ENCODE measurements at places on chromosomes 4 and X.

DNA sequence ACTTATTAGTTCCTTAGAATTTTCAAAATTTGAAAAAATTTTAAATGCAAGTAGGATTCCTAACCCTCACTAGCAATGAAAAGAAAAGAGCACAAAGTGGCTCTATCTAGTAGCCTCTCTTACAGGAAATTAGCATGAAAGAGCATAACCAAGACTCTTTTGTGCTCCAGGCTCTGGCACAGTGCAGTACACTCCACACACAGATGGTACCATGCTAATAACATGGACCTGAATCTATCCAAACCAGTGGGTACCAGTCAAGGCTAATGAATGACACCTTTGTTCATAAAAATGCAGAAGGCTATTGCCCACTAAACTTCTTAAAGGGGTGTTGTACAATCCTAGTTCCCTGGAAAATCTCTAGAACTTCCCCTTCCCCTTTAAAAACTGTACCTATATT is 119.0 kb downstream of the MANBA start:
- no peak for DNase-seq

GRCh38 chr4:151324124-151324751 is 1.2 kb downstream of the SH3D19 start:
- no peak for DNase-seq

GRCh38 chr4:145823743-145824142 is 114.9 kb downstream of the ZNF827 start:
- DNase-seq: no peak

DNA sequence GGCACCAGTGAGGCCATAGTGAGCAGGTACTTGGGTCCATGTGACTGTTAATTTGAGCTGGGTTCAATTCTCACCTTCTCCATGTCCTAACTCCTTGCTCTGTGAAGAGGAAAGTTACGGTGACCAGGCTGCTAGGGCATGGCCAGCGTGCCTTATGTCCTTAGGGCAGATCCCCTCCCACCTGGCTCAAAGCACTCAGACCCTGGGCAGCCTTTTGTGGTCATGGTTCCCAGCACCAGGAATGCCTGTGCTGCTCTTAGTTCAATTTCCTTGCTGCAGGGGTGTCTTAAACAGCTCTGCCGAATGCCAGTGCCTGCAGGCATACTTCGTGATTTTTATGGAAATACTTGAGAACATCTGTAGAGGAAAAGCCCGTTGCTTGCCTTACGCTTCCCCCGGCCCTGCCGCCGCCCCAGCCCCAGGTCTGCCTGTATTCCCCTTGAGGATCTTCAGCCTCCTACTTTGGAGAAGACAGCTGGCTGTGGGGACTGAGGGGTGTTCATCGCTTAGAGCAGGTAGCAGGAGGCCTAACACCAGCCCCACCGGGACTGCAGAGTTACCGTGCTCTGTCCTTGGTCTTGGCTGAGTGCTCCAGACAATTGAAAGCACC is 3.1 kb upstream of the CDK16 start:
- no peak for DNase-seq

DNA sequence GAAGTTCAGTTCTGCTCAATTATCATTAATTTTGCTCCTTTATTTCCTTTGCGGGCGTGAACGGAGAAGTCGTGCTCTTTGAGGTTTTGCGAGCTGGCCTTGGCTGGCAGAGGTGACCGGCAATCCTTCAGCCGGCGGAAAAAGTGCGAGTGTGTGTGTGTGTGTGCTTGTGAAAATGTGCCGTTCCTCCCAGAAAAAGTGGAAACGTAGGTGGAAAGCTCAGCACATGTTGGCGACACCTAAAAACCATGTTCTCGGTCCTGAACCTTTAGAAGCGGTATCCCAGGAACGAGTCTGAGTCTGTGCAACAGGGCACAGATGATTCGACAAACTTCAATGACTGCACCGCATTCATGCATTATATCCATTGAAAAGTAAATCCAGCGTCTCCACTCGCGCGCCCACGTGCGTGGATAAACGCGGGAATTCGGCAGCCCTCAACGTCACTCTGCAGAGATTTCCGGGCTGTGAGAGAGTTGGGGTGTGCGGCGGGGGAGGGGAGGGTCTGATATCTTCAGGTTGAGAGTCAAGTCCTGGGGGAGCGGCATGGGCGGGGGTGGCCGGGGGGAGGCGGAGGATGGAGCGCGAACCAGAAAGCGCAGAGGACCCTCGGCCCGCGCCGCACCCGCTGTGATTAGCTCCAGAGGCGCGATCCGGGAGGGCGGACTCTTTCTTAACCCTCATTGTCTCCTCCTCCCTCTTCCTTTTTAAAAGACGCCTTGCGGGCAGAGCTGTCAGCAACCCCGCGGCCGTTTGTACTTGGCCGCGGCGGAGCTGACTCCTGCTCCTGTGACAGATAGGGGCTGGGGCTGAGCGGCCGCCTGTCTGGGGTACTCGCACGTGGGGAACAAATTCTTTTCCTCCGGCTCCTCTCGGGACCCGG is at the start of gene SHISA3:
SHISA3 (plus strand) TSS at position 737 of the 883 bp plus-strand sequence. CDS start 569 bp downstream, outside the sequence.
- peak; percentile 55 for DNase-seq

GRCh38 chr4:87196927-87197326 is 23.5 kb downstream of the KLHL8 start:
- no peak for DNase-seq

DNA sequence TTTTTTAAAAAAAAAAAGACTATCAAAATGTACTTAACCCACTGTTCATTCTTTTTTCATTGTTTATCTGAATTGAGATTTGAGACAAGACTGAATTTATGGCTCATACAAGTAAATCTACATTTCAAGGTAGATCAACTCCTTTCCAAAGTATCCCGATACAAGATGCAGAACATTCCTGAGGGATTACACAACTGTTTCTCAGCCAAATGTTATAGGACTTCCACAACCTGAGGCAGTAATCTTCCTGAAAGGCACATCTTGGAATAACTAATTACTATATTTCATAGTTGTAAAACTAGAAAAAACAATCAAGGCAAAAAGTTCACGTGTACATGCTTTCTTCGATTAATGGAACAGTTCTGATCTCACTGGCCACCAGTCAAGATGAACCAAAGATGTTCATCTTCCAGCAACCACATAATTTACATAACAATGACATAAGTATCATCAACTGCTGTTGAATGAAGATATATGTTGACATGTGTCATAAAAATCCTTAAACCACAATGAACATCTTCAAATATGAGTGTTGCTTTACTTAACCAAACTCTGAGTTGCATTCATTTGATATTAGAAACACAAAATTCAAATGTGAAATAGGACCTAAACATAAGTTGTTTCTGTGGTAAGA is 225.2 kb upstream of the DKK2 start:
- DNase-seq: no peak

DNA sequence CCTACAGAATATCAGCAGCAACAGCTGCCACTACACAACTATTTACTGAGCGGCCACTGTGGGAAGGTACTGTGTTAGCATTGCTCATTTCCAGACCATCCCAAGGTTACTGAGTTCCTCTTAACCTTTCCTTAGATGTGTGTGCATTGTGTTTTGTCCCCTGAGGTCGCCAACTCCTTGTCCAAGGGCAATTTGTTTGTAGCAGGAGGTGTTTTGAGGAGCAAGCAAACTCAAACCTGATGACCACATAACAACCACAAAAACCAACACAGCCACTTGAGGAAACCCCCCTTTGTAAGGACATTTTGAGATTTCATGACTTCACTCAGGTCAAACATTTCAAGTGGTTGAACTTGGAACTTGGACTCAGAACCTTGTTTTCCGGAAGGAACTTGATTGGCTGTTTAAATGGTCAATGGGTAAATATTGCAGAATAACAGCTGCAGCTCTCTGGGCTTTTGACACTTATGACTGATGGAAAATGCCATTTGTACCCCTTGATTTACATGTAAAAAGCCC is 122.3 kb downstream of the MID1IP1 start:
- DNase-seq: peak; percentile 20

GRCh38 chrX:133546441-133546840 is 131.2 kb upstream of the GPC4 start:
- no peak for DNase-seq

GRCh38 chr4:47531241-47531953 is 46.3 kb downstream of the ATP10D start:
- DNase-seq: peak; percentile 20

GRCh38 chr4:140135529-140136088 is 18.4 kb downstream of the MAML3 start:
- no peak for DNase-seq

- no peak for DNase-seq
Observed at GRCh38 chrX:29419774-29420553, 795.4 kb upstream of the MAGEB2 start.

- DNase-seq: peak; percentile 43
Observed at GRCh38 chr4:128863312-128864075, 54.0 kb downstream of the JADE1 start.

DNA sequence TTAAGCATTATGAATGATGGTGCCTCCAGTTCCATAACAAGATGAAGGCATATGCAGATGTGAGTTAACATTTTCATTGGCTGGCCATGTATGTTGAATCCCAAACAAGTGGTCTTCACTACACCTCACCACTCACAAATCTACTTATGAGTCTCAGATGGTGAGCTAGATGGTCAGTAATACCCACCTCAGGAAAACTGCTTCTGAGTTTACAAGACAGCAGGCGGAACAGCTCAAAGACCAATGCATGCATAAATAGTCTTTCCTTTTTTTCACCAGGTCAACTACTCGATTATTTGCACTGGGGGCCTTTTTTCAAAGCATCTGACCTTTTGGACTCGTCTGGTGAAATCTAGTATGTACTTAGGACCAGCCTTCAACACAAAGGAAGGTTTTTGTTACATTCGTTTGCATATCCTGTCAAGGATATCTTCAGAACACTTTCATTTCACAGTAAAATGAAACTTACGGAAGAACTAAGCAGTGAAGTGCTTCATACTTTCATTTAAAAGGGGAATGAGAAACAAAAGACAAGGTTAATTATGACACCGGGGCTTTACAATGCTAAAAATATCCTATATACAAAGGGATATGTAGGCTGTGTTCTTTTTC is 23.1 kb upstream of the TLR7 start:
- peak; percentile 40 for DNase-seq

- peak; percentile 81 for DNase-seq
Observed at GRCh38 chrX:49230500-49231232, 2.5 kb downstream of the CACNA1F start.

GRCh38 chr4:180710628-180711337 is 1532.4 kb upstream of the TENM3 start:
- no peak for DNase-seq

- DNase-seq: no peak
Observed at GRCh38 chr4:74004668-74005067, 6.2 kb upstream of the CXCL5 start.

GRCh38 chrX:10932842-10933440 is 178.2 kb upstream of the HCCS start:
- DNase-seq: no peak

DNA sequence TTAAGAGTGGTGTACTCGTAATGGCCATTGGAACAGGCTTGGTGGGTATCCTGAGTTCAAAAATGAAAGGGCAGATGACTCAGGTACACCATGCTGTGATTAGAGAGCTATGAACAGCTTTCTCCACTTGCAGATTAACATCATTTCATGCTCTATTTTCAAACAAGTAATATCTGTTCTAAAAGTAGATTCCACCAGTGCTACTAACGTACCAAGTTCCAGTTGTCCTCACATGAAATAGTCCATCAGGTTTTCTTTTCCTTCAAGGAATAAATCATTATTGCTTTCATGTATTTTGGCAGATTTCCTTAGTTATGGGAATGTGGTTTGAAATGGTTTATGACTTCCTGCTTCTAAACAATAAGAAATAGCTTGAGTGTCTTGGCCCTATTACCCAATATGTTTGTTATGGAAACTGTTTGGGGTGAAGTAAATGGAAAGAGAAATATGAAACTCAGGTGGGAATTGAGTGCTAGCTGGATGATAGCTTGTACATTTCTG is 49.9 kb downstream of the PCDH7 start:
- DNase-seq: no peak

- no peak for DNase-seq
Observed at GRCh38 chr4:53682196-53682595, 90.9 kb upstream of the LNX1 start.

DNA sequence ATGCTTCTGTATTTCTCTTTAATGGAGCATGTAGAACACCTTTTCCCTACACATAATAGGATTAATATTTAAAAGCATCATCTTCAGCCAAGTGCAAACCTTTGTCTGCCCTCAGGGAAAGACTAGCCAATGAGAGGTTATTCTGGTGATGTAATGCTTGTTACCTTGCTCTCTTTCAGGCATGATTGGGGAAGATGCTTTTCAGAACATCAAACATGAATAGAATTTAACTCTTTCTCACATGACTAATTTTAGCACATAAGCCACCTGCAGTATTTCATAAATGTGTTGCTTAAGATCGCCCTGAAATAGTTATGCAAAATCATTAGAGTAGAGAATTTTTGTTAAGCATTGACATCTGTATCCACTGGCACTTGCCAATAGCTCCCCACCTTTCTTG is 10.7 kb upstream of the EPGN start:
- DNase-seq: no peak

DNA sequence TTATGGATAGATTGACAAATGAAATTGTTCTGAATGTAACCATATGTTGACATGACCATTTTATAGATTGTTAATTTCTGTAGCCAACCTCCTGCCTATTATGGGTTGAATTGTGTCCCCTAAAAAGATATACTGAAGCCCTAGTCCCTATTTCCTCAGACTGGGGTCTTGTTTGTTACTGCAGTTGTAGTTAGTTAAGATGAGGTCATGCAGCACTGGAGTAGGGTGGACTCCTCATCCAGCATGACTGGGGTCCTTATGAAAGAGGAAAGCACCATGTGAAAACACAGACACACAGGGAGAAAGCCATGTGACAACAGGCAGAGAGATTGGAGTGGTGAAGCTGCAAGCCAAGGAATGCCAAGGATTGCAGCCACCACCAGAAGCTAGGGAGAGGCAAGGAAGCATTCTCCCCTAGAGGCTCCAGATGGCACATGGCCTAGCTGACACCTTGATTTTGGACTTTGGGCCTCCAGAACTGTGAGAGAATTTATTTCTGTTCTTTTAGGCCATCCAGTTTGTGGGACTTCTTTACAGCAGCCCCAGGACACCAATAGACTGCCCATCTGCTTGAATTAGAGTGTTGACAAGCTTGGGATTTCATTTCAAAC is 14.0 kb downstream of the MTM1 start:
- no peak for DNase-seq

Data from GM13977 (cell line).